ENCODE measurements at places on chromosomes 7 and 10. TPM values are rescaled to one million over a fixed set of nuclear protein-coding genes. Genes with fewer than 3 reads are reported as not detected.

PON1 gene
- not detected for total RNA-seq

TAS2R3 gene
- 2.3 TPM for total RNA-seq

ELFN1 gene
- 2.3 TPM for total RNA-seq

ATRNL1 gene
- total RNA-seq, result not detected

CFAP46 gene
- 1.0 TPM for total RNA-seq

ADRA2A gene
- total RNA-seq, result 0.67 TPM

WAC gene
- 196 TPM for total RNA-seq

AKR1D1 gene
- total RNA-seq, result 2.2 TPM

TMEM270 gene
- not detected for total RNA-seq

RNLS gene
- total RNA-seq, result 5.7 TPM

SEPHS1 gene
- 129 TPM for total RNA-seq

RBP3 gene
- not detected for total RNA-seq

MYO3A gene
- total RNA-seq, result not detected

SFTPA1 gene
- not detected for total RNA-seq

CHCHD2 gene
- total RNA-seq, result 459 TPM

MMP21 gene
- total RNA-seq, result not detected

GPER1 gene
- not detected for total RNA-seq

ZNF22 gene
- total RNA-seq, result 60.8 TPM

NRCAM gene
- 85.7 TPM for total RNA-seq

GHRHR gene
- not detected for total RNA-seq

SP8 gene
- 13.2 TPM for total RNA-seq

TFEC gene
- 45.1 TPM for total RNA-seq

KLF14 gene
- total RNA-seq, result not detected

FAM131B gene
- 22.3 TPM for total RNA-seq

CTNNA3 gene
- 0.20 TPM for total RNA-seq

PIK3CG gene
- not detected for total RNA-seq

SCD gene
- total RNA-seq, result 457 TPM

ALOX5 gene
- total RNA-seq, result not detected

TRA2A gene
- total RNA-seq, result 132 TPM

RAB19 gene
- total RNA-seq, result 3.8 TPM

SLC16A9 gene
- total RNA-seq, result 0.45 TPM

ADCY1 gene
- total RNA-seq, result 3.6 TPM

TMEM225B gene
- 0.27 TPM for total RNA-seq

CCT6A gene
- total RNA-seq, result 242 TPM

DOCK1 gene
- total RNA-seq, result 83.5 TPM

AKR1C4 gene
- total RNA-seq, result 0.25 TPM

CPN1 gene
- 24.9 TPM for total RNA-seq

All from Caco-2 (cell line).